ENCODE measurements at places on chromosomes 12 and 14. TPM values are rescaled to one million over a fixed set of nuclear protein-coding genes. Genes with fewer than 3 reads are reported as not detected.

The ART4 gene
- total RNA-seq = not detected

GRCh38 chr12:87439990-87440827, 589.0 kb downstream of the C12orf50 start:
- H3K27ac ChIP-seq = no peak overlapping the region
- no peaks in the 10 kb centered on the region for H3K27me3 ChIP-seq
- no peak overlapping the region for H3K4me3 ChIP-seq
- no peaks in the 10 kb centered on the region for H3K36me3 ChIP-seq
- no peaks in the 10 kb centered on the region for H3K4me1 ChIP-seq

- no peak overlapping the region for H3K27ac ChIP-seq
- peaks cover 10% of the 10 kb centered on the region for H3K4me1 ChIP-seq
- H3K4me3 ChIP-seq = no peak overlapping the region
- DNase-seq = no peak
- no peaks in the 10 kb centered on the region for H3K27me3 ChIP-seq
Observed at GRCh38 chr12:53062977-53063707, 13.3 kb downstream of the TNS2 start.

The GPATCH2L gene
- 54.0 TPM for total RNA-seq

DNA sequence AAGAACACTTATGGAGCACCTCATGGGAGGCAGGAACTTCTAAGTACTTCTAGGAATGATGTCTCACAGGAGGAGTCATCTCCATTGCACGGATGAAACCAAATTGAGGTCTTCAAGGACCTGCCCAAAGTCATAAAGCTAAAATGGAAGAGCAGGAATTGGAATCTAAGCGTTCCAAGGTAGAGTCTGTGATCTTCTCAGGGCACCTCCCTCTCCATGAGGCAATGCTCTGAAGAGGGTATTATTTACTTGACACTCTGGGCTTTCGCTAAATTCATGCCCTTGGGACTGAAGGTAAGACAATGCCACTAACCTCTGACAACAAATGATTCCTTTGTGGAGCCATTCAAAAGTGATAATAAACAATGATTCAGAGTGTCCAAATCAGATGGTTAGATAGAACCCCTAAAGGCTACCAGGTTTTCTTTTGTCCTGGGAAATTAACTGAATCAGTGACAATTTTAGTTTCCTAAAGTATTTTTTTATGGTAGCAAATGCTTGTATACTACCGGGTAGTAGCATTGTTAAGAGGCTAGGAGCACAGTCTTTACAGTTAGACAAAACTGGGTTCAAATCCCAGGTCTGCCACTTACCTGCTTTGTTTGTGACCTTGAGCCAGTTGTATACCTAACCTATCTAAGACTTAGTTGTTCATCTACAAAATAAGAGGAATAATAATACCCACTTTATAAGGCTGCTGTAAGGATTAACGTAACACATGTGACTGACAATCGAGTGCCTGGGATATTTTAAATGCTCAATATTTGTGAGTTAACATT, 12.3 kb downstream of the HMGA2 start:
- no peaks in the 10 kb centered on the region for H3K36me3 ChIP-seq
- no peak for DNase-seq
- no peaks in the 10 kb centered on the region for H3K4me1 ChIP-seq

The ARHGAP9 gene
- total RNA-seq = 128 TPM

The GOLGA5 gene
- 12.9 TPM for total RNA-seq

The ANO4 gene
- not detected for total RNA-seq

The SLCO1B1 gene
- not detected for total RNA-seq

DNA sequence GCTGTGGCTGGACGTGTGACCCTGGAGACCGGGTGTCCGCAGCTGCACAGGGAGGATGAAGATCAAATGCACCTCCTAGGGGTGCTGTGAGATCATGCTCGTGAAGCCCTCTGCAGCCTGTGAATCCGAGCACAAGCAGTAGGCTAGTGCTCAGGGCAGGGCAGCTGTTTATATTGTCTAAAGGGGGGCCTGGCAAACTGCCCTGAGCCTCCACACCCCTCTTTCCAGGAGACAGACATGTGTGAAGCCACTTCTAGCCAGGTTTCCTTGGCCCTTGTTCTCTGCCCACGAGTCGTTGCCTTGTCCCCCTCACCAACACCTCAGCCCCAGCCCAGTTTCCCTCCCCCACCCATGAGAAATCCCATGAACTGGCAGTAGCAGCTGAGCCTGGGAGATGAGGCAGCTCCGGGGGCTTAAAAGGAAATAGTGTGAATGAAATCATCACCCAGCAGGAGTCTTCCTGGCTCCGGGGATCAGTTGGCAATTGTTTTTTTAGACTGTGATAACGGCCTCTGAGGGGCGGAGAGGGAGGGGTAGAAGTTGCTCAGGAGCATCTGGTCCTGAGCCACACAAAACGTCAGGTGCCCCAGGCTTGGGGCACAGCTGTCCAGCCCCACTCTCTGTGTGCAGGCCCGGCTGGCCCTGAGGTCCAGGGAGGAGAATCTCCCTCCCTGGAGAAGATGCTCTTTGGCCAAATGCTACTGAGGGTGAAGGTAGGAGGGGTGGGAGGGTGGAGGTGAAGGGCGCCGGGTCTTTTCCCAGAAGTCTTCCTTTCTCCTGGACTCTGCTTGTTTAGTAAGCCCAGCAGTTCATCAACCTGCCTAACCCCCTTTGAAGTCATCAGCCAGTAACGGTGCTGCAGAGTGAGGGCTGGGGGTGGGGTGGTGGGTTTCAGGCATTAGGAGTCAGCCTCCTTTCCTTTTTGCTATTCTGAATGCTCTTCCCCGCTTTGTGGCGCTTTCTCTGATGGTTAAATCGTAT, 4.0 kb downstream of the FGF6 start:
- H3K4me3 ChIP-seq = no peak overlapping the region
- no peak for DNase-seq
- H3K27ac ChIP-seq = no peak overlapping the region
- H3K27me3 ChIP-seq = peaks cover 2% of the 10 kb centered on the region
- no peaks in the 10 kb centered on the region for H3K36me3 ChIP-seq

- H3K4me1 ChIP-seq = no peaks in the 10 kb centered on the region
- no peak for DNase-seq
- no peaks in the 10 kb centered on the region for H3K27me3 ChIP-seq
- H3K27ac ChIP-seq = no peak overlapping the region
- H3K4me3 ChIP-seq = no peak overlapping the region
- H3K36me3 ChIP-seq = no peaks in the 10 kb centered on the region
Observed at GRCh38 chr14:83714151-83714550, 1815.8 kb upstream of the FLRT2 start.

The MANSC1 gene
- total RNA-seq = 0.09 TPM

The PCK2 gene
- 90.3 TPM for total RNA-seq

DNA sequence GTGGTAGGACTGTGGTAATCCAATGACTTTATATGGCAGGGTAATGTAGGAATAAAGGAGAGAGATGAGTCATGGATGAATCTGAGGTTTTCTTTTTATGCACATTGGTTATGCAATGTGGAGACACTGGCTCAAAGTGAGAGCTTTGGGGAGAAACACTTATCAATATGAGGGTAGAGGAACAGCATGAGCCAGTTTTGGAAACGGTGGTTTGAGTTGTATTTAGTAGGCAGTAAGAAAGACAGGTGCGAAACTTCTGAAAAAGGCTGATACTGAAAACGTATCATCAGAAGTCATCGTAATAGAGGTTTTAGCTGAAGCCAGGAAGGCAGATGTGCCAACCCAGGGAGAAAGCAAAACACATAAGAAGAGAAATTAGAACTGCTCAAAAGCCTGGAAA, 854.8 kb upstream of the SEL1L start:
- no peak for DNase-seq
- no peaks in the 10 kb centered on the region for H3K4me1 ChIP-seq
- no peak overlapping the region for H3K4me3 ChIP-seq
- H3K27ac ChIP-seq = no peak overlapping the region
- no peaks in the 10 kb centered on the region for H3K27me3 ChIP-seq

The FLRT2 gene
- total RNA-seq = not detected

DNA sequence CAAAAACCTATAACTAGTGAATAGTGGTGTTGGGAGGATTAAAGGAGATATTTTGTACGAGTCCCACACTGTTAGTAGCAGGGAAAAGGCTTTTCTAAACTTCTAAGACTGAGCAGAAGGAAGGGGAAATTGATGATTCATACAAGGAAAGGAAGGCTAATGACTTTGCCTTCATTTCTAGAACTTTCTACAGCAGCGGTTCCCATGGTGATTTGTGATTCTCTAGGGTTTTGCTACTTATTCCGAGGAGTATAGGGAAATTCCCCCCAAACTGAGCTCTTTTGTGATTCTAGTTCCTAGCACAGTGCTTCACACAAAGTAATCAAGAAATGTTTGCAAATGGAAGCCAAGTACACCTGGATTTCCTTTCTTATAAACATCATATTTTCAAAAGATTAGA, 23.8 kb upstream of the PWP1 start:
- no peak for DNase-seq
- H3K36me3 ChIP-seq = peaks cover 5% of the 10 kb centered on the region
- peaks cover 3% of the 10 kb centered on the region for H3K4me1 ChIP-seq
- no peak overlapping the region for H3K4me3 ChIP-seq
- H3K27ac ChIP-seq = no peak overlapping the region

The GMFB gene
- total RNA-seq = 29.2 TPM

DNA sequence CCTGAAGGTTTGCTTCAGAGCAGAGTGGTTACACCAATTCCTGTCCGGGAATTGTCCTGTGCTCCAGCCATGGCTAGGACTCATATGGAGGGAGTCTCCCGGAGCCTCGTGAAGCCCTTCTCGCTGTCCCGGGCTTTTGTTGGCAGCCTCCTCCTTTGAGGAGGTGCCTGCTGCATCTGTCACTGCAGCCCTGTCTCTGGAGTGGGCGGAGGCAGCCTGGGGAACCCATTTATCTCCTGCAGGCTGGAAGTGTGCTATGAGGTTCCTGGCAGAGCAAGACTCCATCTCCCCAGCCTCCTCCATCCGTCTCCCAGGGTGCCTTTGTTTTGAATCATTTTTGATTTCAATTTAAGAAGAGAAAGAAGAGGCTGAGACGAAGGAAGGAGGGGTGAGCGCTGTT, 355.3 kb downstream of the GLT1D1 start:
- H3K36me3 ChIP-seq = no peaks in the 10 kb centered on the region
- H3K4me1 ChIP-seq = no peaks in the 10 kb centered on the region
- H3K27me3 ChIP-seq = peaks cover 1% of the 10 kb centered on the region
- DNase-seq = no peak

DNA sequence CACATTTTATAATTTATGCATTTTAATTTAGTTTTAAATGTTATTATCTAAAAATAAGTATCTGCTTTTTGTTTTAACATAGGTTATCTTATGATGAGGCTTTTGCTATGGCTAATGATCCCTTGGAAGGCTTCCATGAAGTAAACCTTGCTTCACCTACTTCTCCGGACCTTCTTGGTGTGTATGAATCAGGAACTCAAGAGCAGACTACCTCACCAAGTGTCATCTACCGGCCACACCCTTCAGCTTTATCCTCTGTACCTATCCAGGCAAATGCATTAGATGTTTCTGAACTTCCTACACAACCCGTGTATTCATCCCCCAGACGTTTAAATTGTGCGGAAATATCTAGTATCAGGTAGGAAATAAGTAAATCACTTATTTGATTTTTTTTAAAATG, 16.6 kb downstream of the RAB3IP start:
- H3K27me3 ChIP-seq = no peaks in the 10 kb centered on the region
- H3K36me3 ChIP-seq = peaks cover 40% of the 10 kb centered on the region
- DNase-seq = no peak
- H3K4me3 ChIP-seq = no peak overlapping the region
- H3K27ac ChIP-seq = no peak overlapping the region

DNA sequence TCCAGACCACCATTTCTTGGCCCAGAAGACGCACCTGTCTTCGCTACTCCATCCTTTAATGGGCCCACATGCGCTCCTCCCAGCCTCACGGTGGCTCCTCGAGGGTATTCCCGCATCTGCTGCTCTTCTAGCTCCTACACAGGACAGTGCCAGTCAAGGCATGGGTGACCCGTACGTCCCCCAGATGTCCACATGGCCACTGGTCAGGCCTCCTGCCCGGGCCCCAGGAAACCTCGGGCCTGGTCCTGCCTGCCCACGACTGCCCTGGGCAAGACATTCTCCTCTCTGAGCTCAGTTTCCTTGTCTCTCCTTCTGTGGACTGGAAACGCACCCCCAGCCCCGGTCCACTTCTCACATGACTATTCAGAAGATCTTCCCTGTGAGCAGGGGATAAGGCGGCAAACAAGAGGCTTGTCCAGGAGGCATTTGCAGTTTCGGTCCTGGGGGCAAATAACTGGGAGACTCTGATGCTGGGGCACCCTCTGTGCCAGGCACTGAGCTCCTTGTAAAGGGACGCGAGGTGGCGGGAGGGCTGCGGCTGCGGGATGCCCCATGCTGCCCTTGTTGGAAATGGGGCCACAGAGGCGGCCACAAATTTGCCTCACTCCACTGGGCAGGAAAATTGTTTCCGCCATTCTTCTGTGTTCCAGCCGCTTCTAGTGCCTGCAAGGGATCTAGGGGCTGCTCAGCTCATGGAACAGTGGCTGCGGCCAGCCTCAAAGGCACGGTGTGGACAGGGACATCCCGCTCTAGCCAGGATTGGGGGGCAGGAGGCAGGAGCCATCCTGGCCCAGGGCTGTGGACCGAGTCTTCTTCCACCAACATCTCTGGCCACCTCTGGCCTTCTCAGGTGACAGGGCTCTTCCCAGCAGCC, 6.8 kb upstream of the BEGAIN start:
- DNase-seq = no peak
- H3K4me1 ChIP-seq = no peaks in the 10 kb centered on the region
- H3K27ac ChIP-seq = no peak overlapping the region
- no peaks in the 10 kb centered on the region for H3K36me3 ChIP-seq
- H3K27me3 ChIP-seq = peaks cover 5% of the 10 kb centered on the region

DNA sequence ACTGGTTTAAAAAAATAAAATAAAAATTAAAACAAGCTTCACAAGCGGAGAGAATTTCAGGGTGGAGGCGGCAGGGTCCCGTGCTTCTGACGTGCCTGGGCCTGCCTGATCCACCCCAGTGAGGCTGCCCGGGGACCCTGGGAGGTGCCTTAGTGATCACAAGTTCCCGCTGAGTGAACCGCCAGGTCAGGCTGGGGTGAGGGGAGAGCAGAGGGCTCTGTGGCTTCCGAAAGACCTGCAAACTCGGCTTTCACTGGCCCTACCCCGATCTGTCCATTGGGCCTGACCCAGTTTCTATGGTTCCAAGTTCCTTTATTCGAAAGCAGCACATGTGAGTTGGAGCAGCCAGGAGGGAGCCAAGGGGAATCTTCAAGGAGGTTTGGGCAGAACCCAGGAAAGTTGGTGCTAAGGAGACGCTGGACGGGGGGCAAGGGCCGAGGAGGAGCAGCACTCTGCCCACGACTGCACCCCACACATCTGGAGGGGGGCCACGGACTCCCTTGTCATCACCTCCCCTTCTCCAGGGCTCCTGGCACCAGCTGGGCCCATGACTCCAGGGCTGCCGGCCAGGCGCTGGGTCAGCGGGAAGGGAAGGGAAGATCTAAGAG, 12.9 kb downstream of the MMP14 start:
- H3K4me1 ChIP-seq = peaks cover 6% of the 10 kb centered on the region
- DNase-seq = no peak
- H3K27me3 ChIP-seq = peaks cover 9% of the 10 kb centered on the region
- H3K4me3 ChIP-seq = no peak overlapping the region
- no peaks in the 10 kb centered on the region for H3K36me3 ChIP-seq

The AICDA gene
- not detected for total RNA-seq

The CYP27B1 gene
- total RNA-seq = 7.9 TPM

The ZC2HC1C gene
- 0.45 TPM for total RNA-seq

GRCh38 chr14:91339671-91340369, 77.8 kb downstream of the CCDC88C start:
- H3K4me3 ChIP-seq = no peak overlapping the region
- no peak for DNase-seq
- no peaks in the 10 kb centered on the region for H3K27me3 ChIP-seq

- H3K27ac ChIP-seq = no peak overlapping the region
- no peaks in the 10 kb centered on the region for H3K4me1 ChIP-seq
- H3K36me3 ChIP-seq = no peaks in the 10 kb centered on the region
Observed at GRCh38 chr14:68599896-68600610, 192.8 kb downstream of the ZFP36L1 start.

GRCh38 chr12:116233669-116234068, 43.8 kb downstream of the MED13L start:
- DNase-seq = no peak
- H3K36me3 ChIP-seq = peaks cover 12% of the 10 kb centered on the region
- peaks cover 35% of the 10 kb centered on the region for H3K4me1 ChIP-seq
- no peak overlapping the region for H3K4me3 ChIP-seq
- no peaks in the 10 kb centered on the region for H3K27me3 ChIP-seq
